ENCODE measurements at places on chromosomes 7 and 10.

DNA sequence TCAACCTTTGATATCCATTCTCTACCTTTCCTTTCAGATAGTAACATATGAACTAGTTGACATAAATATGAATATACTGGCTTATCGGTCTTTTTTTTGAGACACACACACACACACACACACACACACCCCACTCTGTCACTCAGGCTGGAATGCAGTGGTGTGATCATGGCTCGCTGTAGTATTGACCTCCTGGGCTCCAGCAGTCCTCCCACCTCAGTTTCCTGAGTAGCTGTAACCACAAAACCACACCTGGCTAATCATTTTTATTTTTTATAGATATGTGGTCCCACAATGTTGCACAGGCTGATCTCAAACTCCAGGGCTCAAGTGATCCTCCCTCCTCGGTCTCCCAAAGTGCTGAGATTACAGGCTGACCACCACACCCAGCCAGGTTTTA, 14.2 kb upstream of the NT5C3A start:
- DNase-seq, result no peak

- no peak for DNase-seq
Observed at GRCh38 chr10:129725890-129726631, 238.0 kb downstream of the EBF3 start.

GRCh38 chr7:25789701-25790640, 362.0 kb upstream of the NFE2L3 start:
- DNase-seq, result no peak

GRCh38 chr7:4754433-4755010, 20.9 kb upstream of the AP5Z1 start:
- DNase-seq, result no peak

GRCh38 chr10:110312206-110312605, 7.5 kb upstream of the SMNDC1 start:
- DNase-seq, result no peak

DNA sequence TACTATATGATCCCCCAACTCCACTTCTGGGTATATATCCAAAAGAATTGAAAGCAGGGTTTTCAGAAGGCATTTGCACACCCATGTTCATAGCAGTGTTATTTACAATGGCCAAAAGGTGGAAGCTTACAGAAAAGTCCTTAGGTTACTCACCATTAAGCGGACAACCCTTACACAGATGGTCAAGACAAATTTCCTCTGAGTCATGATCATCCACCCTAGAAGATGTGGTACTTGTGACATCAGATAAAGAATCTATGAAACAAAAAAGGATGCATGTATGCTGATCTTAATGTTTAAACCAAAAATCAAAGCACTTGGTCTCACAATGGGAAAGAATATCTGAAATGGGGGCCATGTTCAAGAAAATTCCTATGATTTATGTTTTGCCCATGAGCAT, 31.1 kb downstream of the ZC3HAV1 start:
- no peak for DNase-seq

- DNase-seq, result no peak
Observed at GRCh38 chr10:129580010-129580409, 113.0 kb downstream of the MGMT start.

- no peak for DNase-seq
Observed at GRCh38 chr7:18191341-18191740, 163.7 kb upstream of the PRPS1L1 start.

DNA sequence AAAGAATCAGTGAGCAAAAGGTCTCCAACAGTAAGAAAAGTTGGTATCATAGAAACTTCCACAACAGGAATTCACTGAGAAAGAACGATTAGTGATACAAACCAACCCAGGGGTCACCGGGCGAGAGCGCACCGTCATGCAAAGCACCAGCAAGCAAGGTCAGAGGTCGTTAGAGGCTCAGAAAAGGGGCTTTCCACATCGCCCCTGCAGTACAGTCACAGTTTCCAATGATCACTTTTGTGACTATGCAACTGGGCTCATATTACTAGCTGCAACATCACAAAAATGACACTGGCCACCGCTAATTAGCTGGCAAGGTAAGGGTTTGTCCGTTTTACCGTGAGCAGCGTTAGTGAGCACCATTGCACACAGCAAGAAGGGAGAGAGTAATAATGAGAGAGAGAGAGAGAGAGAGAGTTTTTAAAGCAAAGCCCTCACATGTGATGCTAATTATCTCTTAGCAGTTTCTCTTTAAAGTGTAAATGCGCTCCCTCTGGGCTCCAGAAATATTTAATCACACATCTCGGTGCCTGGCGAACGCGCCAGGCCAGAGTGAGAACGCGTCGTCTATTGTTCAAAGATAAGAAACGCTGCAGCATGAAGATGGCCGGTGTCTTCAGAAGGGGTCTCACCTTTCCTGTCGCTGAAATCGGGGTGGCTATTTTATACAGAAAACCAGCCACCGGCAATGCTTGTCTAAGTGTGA, 237.5 kb downstream of the DNAJB6 start:
- no peak for DNase-seq

Measured in thymus (tissue), 14 donors.